ENCODE measurements at places on chromosomes 5 and 9.

GRCh38 chr5:167081561-167081960 lies 1209.9 kb upstream of the WWC1 start:
- DNase-seq: no peak

GRCh38 chr5:174532455-174533453 lies 191.6 kb upstream of the MSX2 start:
- peak; percentile 31 for DNase-seq

GRCh38 chr5:56250011-56250410 lies 16.9 kb upstream of the ANKRD55 start:
- no peak for DNase-seq

DNA sequence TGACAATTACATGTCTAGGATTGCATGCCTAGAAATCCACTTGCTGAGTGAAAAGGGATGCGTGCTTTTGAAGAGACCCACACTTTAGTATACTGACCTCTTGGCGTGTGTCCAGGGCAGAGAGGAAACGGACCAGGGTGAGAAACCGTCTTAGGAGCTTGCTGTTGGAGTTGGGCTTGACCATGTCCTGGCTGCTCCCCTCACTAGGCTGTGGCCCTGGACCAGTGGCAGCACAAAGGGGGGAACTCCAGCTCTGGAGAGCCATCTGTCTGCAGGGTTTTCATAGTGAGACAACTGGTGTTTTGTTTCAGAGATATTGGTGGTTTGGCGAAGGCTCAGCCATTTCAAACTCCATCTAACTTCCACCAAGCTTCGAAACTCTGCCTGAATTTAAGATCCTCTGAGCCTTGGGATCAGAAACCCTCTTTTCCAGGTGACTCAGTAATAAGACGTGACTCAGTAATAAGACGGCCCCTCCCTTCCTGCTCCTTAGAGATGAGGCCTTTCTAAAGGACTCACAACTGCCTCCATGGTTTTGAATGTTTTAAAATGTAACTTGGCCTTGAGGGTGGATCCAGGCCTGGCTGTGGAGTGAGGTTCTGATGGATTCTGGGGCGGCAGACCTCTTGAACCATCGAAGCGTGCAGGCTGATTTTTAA lies 165.8 kb downstream of the MELK start:
- DNase-seq: no peak

DNA sequence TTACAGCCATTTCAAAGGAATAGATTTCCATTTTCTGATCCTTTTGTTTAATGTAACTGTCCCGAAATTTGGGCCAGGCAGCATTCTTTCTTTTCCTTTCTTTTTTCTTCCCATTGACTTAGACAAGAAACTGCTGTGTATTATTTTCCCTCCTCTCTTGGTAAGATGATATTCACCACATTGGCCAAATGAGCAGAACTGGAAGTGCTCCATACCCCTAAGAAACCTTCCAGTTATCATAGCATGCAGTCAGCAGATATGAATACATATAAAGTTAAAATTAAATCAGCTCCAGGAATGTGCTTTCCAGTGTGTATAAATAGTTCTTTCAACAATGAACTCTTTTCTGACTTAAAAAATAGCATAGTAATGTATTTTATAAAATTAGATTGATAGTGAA lies 168.5 kb upstream of the GAS1 start:
- DNase-seq: no peak

GRCh38 chr5:28391277-28391676 lies 1352.9 kb upstream of the CDH9 start:
- no peak for DNase-seq

GRCh38 chr5:15785531-15785981 lies 285.6 kb downstream of the FBXL7 start:
- no peak for DNase-seq

GRCh38 chr9:14766299-14766698 lies 43.8 kb upstream of the CER1 start:
- DNase-seq: no peak

GRCh38 chr5:82074950-82075349 lies 103.1 kb downstream of the ATG10 start:
- DNase-seq: no peak

GRCh38 chr5:169850409-169850808 lies 129.9 kb downstream of the INSYN2B start:
- no peak for DNase-seq

DNA sequence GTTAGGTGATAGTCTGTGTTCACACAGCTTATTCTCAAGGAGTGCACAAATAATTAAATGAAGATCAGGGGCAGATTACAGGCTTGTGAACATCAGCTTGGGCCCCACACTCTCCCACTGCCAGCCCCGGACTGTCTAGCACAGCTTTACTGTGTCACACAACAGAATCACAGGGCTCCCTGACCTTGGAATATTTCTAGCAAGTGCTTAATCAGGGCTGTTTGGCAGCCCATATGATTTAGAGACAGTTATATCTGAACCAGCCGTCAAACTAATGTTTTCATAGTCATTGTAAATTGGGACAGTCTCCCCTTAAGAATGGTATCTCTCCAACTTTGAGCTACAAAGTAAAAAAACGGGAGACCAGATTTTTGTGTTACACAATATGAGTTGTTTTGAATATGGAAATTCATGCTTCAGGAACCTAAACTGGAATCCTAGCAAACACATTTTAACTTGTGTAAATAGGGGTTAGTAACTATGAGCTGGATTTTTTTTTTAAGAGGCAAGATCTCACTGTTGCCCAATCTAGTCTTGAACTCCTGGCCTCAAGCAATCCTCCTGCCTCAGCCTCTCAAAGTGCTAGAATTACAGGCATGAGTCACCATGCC lies 517.6 kb downstream of the BNC2 start:
- no peak for DNase-seq

- DNase-seq: no peak
These were observed 14.7 kb downstream of the ASTN2 start for GRCh38 chr9:117400171-117400570.

- DNase-seq: no peak
These were observed 332.4 kb downstream of the DMAC1 start for GRCh38 chr9:7467186-7467585.

DNA sequence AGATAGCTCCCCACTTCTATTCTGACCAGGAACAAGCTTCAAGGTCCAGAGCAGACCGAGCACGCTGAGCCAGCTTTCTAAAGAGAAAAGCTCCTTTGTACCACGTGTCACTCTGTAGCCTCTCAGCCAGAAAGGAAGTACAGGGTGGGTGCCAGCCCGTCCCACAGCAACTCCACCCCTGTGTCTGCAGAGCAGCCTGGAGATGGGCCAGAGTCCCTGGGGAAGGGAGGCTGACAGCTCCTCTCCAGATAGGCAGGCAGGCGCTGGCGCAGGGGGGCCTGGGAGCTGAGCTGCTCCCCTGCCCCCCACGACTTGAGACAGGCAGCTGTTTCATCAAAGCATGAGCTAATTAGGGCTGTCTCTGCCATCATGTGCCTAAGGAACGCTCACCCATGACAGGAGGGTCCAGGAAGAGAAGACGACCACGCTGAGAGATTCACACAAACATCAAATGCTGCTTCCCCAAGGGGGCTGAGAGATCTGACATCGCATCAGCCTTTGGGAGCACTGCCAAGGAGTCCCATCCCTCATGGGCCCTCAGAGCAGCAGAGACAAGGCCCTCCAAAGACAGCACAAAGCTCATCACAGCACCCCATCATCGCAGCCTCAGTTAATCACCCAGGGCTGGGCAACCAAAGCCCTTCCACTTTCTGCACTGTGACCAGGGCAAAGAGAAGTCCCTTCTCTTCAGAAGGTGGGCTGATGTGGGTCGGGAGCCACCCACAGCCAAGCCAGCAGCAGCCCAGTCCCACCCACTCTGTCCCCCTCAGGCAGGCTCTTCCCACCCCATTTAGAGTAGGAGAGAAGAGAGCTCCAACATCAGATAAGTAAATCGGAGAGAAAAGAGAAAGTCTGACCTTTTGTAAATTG lies 78.5 kb upstream of the LRRTM2 start:
- DNase-seq: peak; percentile 31

DNA sequence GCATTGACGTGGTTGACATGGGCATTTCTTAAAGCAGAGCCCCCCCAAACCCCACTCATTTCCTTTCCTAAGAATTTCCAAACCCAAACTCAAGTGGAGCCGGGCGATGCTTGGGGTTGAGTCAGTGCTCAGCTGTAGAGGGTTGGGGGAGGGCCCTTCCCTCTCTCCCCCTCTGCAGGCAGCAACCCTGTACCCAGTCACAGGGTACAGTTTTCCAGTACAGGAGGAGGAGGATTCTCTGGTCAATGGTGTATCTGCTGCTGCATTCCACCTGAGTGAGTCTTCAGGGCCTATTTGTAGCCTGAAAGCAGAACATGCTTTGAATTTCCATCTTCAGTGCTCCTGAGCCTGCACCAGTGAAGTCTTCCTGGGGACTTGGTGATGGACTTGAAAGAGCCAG lies 55.8 kb downstream of the ENTREP1 start:
- no peak for DNase-seq

GRCh38 chr9:123283048-123283408 lies 14.6 kb upstream of the STRBP start:
- no peak for DNase-seq

DNA sequence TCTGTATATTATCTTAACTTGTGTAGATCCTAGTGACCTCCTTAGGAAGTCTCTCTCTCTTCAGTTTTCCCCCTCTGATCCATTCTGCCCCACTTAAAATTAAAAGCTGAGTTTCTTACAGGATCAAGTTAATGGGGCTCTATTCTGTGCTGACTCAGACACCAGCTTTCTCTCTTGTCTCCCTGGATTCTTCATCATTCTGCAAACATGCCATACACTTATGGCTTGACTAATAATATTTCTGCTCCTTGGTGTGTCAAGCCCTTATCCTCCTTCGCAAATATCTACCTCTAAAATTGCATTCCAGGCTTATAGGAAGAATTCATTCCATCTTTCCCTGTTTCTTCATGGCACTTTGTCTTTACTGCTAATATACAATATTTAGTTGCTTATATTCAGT lies 18.1 kb downstream of the LRRC70 start:
- no peak for DNase-seq

DNA sequence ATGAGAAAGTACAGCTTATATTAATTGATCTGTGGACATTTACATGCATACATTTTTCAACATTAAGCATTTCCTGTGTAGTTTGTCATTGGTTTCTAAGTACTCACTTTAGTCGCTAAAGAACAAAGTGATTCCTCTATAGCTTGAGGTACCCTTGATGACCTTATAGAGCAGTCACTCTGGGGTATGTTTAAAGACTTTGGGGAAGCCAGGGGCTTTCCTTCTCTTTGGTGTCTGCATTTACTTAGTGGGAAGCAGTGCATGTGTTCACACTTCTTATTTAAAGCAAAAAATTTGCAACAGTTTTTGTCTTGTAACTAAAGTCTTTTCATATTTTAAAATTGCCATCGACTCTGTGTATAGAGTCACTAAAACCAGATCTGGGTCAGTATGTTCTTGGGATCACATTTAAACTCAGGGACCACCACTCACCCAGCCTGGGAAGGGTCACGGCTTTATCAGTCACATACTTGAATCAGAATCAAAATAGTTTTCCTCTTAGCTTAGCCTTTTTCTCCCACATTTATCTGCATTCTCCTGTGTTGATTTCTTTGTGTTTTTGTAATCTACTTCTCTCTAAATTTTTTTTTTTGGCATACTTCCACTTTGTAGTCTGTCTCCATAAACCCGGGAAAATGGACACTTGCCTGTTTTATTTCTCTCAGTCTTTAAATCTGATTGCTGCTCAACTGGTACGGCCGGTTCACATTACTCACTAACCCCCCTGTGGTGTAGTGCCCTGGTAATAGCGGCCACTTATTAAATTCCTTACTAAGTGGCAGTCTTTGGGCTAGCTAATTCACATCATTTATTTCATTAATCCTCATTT lies 143.9 kb upstream of the FBN2 start:
- no peak for DNase-seq

- DNase-seq: no peak
These were observed 112.8 kb upstream of the PTCH1 start for GRCh38 chr9:95629585-95629984.

- DNase-seq: no peak
These were observed 240.3 kb upstream of the TRPC7 start for GRCh38 chr5:136605638-136606037.

- DNase-seq: no peak
These were observed 6.8 kb upstream of the HNRNPA0 start for GRCh38 chr5:137760719-137761516.

DNA sequence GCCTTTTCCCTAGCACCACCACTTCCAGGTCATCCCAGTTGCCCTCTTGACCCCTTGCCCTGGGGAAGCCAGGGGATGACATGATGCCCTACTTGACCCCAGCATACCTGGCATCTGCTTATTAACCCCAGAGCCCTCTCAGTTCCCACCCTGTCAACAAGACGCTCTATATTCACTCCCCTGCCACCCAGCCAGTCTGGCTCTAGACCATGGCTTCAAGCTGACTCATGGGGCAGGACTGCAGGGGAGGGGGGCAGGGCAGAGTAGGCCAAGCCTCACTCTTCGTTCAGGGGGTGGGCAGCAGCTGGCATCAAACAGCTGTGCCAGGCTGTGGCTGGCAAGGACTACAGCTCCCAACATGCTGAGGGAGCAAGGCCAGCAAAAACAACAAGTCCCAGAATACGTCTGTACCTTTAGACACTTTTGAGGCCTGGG lies 5.3 kb downstream of the ATOSB start:
- no peak for DNase-seq

DNA sequence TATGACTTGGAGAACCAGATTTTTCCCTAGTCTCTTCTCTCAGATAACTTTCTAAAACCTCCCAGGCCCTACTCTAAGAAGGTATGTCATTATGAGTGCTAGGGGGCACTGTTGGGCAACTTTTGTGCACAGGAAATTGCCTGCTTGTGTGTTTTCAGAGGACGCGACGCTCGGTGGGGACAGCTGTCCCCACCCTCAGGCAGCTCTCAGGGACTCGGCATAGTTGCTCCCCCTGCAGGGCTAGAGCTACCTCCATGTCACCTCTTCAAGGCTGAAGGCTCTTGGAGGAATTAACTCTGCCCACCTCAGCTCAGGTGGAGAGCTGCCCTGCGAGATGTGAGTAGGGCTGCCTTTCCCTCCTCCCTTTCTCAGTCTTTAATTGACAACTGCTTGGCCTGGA lies 10.2 kb upstream of the TIFAB start:
- DNase-seq: peak; percentile 66

GRCh38 chr5:160959804-160960203 lies 107.8 kb upstream of the ATP10B start:
- DNase-seq: no peak

GRCh38 chr5:135135530-135136226 lies 101.7 kb upstream of the PITX1 start:
- no peak for DNase-seq

- no peak for DNase-seq
These were observed 69.4 kb upstream of the FBXL17 start for GRCh38 chr5:108451269-108451668.

GRCh38 chr5:1171340-1171941 lies 30.0 kb upstream of the SLC6A19 start:
- DNase-seq: no peak
